SW480 (cell line): ENCODE measurements at places on chromosomes 5 and 9.

DNA sequence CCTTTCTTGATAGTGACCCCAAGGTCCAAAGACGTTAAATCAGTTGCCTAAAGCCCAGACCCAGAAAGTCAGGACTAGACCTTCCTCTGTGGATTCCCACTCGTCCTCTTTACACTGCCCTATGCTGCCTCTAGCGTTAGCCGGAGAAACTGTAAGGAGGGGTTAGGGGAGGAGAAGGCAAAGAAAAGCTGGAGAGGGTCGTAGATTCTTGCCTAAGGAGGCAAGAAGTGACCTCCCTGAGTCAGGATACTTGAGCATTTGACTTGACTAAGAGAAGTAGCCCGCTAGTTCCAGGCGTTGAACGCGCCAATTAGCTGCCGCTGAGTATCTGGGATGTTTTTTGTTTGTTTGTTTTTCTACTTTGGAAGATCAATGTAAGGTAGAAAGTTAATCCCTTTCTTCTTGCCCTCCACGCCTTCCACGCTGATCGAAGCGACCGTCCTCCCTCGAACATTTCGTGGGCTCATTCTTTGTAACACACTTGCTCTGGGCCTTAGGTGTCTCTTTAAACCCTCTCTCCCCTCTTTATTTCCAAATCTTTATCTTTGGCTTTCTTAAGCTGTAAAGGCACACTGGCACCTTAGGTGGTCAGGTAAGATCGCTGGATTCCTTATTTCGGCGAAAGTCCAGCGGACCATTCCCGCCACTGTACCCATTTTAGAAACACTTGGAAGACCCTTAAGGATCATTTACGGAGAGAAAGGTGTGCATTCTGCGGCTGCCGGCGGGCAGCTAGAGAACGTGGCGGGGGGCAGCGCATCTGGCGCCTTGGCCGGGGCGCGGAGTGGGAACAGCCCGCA is 5.1 kb upstream of the RGMB start:
- peak; percentile 69 for DNase-seq

DNA sequence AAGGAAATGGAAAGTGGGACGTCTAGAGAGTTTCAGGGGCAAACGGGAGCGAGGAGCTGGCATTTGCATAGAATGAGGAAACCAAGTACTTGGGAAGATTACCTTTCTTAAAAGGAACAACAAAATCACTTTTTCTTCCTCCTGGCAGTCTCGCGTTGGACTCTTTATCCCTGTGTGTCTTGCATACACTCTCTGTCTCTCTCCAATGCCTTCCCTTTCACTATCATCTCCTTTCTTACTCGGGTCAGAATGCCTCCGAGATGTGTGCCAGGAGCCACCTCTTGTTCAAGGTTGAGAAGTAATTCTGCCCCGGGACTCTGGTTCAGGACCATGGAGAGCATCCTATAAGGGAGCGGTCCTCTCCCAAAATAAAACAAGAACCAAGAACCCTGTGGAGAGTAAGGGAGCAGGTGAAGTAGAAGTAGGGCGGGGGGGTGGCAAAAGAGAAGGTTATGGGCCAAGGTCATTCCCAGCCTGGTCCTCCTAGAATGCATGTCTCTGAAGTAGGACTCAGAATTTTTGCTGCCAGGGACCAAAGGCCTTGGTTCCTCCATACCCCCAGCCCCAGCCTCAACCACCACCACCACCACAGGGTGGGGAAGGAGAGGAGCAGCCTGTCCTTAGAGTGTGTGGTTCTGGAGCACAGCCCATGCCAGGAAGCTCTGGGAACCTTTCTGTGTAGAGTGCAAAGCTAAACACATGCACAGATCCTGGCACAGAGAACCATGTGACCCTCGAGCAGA is 72.1 kb upstream of the ARAP3 start:
- peak; percentile 30 for DNase-seq

DNA sequence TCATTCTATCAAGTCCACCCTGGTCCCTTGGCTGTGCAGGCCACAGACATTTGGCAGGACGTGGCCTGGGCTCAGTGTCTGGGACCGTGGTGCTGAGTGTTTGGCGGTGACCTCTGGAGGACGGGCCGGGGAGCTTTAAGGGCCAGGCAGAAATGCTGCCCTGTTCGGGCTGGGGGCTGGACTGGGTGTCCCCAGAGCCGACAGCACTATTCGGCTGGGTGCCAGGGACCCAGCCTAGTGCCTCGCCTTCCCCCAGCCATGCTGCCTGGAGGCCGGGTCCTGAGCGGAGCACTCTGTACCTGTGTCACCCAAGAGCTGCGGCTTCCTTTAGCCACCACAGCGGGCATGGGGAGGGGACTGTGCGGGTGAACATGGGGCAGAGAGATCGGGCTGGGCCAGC is 40.4 kb downstream of the COL5A1 start:
- DNase-seq = no peak

DNA sequence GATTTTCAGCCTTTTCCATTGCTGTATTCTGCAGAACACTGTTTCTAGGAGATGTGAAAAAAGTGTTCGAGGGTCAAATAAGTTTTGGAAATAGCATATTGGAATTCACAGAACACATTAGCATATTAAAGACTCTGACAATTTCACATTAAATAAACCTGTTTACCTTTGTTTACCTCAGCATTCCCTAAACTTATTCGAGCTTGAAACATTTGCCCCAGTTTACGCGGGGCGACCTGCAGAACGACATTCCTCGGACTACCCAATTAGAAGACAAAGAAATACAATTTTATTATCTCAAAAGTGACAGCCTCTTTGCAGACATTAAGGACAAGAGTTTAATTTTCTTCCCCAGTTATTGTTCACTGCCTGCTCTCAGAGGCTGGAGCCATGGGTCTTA is 110.3 kb upstream of the NFIB start:
- no peak for DNase-seq

- DNase-seq = peak; percentile 67
Observed at GRCh38 chr9:129550199-129550839, 70.6 kb downstream of the C9orf50 start.

- no peak for DNase-seq
Observed at GRCh38 chr9:98391867-98392266, 136.4 kb upstream of the TBC1D2 start.

DNA sequence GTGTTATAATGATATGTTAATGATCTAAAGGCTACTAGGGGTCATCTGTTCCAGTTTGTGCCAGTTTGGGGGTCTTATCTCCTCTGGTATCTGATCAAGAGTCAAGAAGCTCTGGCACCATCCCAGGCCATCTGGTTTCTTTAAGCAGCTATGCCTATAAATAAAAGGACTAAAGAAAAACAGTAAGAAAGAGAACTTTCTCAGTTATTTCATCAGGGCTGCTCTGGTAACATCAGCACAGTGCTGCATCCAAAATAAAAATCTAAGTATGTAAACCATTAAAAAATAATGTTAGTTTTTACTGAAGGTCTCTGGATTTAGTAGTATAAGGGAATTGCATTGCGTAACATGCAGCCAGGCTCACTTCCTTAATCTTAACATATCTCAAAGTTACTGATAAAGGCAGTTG is 185.0 kb downstream of the NR2F1-AS1 start:
- DNase-seq = no peak

DNA sequence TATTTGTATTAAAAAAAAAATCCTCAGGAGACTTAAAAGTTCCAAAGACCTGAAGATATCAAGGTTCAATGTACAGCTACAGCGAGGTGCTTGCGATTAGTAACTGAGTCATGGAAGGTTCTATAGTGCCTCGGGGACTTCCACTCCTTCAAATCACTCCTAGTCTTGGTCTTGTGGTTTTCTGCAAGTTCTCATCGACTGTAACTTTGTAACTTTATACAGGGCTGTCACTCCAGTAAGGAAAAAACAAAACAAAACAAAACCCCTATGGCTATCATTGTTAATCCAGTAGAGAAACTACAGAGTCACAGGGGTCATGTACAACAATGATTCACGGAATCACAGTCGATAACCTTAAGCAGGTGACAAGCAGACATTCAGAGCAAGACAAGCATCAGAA is 39.8 kb upstream of the SELENOP start:
- DNase-seq = no peak

GRCh38 chr9:120966013-120966369 is 39.4 kb upstream of the TRAF1 start:
- DNase-seq = no peak

DNA sequence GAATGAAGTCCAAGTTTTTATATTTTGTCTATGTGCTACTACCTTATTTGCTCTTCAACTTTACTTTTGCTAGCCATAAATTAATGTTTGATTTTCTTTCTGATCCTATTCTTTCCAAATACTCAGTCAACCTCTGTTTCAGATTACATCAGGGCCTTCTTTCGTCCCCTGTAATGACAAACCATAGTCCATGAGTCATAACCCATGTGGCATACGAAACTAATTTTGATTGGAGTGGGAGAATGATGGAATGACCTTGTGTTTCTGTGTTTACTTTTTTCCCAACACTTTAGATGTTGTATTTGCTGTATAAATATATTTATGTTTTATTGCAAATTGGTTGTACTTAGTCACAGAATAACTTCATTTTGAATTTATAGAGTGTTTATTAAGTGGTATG is 1043.1 kb downstream of the DTWD2 start:
- no peak for DNase-seq

DNA sequence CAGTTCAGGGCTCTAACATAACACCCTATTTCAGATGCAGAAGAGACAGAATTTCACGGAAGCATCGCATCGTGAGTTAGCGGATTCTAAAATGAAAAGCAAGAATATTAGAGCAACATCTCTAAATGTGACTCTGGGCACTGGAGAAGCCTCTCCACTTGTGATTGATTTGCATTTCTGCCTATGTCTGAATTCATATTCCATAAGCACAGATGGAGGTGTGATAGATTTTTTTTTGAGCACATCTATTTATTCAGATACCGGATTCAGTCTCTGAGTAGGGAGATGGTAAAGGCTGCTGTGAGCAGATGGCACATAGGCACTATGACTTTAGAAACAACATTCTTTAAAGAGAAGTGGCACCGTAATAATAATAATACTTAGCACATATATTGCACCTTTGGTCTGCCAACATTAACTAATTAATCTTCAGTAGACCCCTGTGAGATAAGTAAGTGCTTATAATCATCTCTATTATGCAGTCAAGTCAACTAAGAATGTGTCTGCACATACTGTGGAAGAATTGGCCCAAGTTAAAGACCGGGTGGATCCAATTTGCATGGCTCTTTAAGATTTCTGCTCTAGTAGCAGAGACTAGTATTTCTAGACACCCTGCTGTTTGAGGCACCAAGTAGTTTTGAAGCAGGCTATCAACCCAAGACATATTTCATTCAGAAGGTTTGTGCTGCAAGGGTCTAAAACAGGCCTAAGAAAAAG is 685.0 kb downstream of the CETN3 start:
- DNase-seq = no peak

DNA sequence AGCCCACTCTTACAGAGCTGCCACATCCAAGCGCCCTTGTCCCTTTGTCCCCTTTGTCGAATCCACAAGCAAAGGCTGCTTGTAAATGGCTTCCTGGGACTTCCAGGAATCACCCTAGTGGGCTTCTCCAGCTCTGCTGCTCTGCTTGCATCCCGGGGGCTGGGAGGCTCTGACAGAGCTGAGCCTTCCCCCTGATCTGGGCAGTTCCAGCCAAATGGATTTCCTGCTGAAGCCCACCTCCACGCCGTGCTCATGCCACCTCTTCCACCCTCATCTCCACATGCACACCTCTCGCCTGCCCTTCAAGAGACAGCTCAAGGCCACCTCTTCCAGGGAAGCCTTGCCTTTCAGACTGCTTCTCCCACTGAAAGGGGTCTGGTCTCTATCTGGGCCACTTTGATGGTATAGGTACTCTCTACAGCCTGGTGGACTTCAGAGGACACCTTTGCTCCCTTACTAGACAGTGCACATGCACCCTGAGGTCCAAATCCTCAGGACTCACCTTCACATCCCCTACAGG is 106.2 kb downstream of the LHFPL2 start:
- DNase-seq = no peak

DNA sequence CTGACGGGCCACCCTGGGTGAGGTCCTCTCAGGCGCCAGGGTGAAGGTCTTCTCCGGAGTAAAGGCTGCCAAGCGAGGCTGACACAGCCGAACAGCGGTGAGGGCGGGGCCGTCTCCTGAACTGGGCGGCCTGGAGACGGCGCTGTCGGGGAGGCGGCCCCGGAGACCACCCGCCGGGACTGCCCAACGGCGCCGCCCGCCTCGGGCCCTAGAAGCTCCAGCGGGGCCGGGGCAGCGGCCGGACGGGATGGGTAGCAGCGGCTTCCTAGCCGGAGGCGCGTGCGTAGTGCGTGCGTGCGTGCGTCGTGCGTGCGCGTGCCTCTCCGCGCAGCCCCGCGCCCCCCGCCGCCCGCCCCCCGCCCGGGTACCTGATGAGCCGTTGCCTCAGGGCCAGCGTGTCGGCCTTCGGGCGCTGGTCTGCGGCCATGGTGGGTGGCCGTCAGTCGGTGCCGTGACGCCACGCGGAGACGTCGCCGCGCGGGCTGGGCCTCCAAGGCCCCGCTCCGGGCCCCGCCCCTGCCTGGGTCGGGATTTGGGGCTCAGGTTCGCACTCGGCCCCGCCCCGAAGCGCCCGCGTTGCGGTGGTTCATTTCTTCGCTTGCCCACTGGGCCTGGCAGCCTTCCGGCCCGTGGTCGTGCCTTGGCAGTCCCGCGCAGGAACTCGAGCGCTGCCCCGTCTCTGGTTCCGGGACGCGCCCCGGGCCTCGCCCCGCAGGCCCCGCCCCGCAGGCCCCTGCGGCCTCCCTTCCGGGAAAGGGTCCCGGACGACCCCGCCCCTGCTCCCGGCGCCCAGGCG is at the start of gene PHYKPL:
PHYKPL (minus strand) TSS at position 679 of the 796 bp plus-strand sequence; CDS start at position 427, 252 bp downstream.
- peak; percentile 75 for DNase-seq

DNA sequence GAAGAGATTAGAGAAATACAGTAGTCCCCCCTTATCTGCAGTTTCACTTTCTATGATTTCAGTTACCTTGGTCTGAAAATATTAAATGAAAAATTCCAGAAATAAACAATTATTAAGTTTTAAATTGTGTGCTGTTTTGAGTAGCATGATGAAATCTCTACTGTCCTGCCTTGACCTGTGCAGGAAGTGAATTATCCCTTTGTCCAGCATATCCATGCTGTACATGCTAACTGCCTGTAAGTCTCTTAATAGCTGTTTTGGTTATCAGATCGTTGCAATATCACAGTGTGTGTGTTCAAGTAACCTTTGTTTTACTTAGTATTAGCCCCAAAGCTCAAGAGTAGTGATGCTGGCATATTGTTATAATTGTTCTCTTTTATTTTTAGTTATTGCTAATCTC is 11.2 kb upstream of the JAK2 start:
- DNase-seq = no peak

DNA sequence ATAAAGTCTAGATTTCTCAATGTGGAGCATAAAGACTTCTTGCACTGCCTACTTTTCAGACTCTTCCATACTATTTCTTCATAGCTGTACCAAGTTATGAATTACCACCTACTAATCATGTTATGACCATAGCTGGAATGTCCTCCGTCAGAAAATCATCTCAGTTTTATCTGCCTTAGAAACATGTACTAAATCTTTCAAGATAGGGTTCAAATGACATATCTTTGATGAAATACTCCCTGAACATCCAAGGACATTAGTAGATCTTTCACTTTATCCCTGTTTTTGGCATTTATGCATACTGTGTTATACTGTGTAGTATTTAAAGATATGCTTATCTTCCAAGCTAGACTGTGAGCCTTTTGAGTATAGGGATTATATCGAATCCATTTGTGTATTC is 49.6 kb upstream of the MEF2C start:
- DNase-seq = no peak
